ENCODE measurements at places on chromosomes 16 and 17.
A peak's percentile ranks its signal among the peaks of the same experiment; 100 is the strongest.

DNA sequence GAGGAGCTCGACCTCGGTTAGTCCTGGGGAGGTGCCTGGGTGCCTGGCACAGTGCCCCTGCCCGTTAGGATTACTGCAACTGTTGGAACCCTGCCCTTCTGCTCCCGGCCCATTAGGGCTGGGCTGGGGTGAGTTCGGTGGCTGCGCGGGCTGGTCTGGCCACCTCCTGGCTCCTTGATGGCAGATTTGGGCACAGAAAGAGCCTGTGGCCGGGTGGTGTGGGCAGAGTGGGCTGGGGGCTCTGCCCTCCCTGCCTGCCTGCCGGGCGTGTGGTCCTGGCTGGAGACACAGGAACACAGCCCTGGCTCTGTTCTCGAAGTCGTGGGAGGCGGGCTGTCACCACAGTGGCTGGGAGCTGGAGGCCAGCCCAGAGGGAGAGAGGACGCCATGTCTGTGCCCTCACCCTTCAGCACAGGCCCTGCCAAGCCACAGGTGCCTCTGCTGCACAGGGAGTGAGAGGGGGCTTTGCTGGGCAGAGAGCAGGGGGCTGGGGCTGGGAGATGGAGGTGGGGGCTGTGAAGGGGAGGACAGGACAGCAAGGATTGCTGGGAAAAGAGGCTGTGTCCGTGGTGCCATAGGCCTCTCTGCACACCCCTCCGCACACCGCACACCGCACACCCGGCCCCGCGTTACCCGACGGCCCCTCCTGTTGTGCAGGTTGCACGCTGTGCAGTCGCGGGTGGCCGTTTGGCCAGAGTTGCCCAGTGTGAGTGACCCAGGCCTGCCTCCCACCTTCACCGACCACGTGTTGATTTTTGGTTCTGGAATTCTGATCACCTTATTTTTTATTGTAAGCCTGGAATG lies 236.6 kb upstream of the GSE1 start:
- no peak for DNase-seq

DNA sequence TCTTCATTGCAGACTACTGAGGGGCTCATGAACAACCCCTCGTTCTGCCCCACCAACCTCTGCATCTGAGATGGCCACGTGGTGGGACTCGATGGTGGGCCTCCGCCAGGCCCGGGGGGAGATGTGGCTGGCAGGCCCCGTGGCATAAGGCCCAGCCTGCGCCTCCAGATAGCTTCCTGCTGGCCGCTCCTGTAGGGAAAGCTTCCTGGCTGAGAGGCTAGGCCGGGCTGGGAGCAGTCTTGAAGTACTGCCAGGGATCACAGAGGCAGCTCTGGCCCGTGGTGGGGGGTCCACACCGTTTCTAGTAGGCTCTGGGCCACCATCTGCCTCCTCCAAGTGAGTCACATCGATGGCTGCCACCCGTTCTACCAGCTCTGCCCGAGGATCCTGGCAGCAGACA lies 7.6 kb downstream of the CAMKK1 start:
- DNase-seq, result no peak

DNA sequence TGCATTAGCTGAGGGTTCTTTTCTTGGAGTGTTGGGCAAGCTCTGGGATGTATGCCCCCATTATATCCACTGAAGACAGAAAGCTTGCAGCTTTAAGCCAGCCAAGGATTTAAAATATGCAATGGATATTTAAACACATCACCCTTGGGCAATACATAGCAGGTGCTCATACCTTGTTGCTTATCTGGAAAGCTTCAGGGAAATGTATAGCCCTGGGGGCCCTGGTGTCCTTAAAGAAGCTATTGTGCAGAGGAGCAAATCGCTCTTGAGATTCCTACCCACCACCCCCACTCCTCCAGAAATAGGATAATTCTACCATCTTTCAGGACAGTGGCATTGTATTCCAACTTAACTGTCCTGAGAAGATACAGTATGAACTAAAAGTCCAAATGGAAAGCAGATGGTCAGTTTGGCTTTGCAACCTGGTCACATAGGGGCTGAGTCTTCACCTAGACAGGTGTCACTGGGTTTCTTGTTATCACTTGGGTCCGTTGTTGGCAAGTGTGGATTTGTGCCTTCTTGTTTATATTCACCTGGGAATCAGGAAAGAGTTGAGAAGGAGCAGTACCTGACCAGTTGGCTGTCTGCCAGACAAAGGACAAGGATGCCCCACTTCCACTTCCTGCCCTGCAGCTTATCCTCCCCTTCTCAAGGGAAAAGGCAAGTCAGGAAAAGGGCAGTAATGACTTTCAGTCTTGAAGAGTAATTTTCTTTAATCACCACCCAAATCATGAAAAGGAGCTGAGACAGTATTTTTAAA lies 3.4 kb downstream of the ANKRD40CL start:
- DNase-seq, result peak; percentile 21

- DNase-seq, result no peak
Measured at GRCh38 chr16:57062329-57062728, 30.1 kb upstream of the CPNE2 start.

GRCh38 chr16:72211110-72211509 lies 39.2 kb upstream of the PMFBP1 start:
- DNase-seq, result no peak

- DNase-seq, result no peak
Measured at GRCh38 chr16:23836404-23837311, 875 bp downstream of the PRKCB start.

GRCh38 chr17:16171613-16172012 lies 43.7 kb downstream of the NCOR1 start:
- DNase-seq, result peak; percentile 85

DNA sequence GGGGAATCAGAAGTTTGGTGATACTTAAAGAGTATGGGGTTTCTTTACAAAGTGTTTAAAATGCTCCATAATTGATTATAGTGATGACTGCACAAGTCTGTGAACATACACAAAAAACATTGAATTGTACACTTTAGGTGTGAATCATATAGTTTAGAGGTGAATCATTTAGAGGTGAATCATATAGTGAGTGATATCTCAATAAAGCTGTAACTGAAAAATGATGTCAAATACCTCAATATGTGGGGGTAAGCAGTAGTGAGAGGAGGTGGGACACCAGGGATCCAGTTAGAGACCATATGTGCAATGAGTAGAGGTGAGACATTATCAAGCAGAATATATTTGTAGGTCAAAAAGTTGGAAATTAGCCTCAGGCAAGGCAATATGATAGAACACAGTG lies 264.5 kb downstream of the PMP22 start:
- no peak for DNase-seq

DNA sequence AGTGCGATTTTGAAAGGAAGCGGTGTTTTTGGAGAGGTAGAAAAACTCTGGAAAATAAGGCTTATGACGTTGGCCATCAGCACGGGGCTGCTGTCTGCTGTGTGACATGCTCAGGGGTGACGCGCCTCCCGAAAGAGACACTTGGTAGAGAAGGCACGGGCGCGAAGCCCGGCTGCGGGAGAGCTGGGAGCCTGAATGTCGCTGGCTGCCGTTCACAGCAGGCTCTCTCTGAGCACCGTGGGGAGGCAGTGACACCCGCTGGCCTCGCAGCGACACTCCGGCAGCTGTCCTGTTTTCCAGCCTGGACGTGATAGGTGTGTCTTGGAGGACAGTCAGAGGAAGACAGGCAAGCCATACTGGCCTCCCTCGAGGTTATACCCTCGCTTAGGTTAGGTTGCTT lies 759.1 kb upstream of the RBFOX1 start:
- DNase-seq, result no peak

- no peak for DNase-seq
Measured at GRCh38 chr17:35337364-35337763, 36.1 kb downstream of the SLFN11 start.

DNA sequence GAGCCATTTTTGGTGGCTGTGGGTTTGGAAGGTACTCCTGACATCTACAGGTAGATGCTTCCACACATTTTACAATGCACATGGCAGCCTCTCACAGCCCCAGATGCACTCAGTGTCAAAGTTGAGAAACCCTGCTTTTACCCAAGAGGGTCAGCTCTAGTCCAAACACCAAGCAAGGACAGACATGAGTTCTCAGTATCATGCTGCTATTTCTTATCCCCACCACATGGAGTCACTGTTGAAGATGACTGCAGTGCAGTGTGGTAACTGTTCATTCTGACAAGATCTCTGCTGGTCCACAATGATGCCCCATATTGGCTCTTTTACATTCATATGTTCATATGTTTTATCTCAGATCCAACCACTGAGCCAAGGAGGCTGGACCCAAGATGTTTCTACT lies 50.5 kb upstream of the SALL1 start:
- no peak for DNase-seq

DNA sequence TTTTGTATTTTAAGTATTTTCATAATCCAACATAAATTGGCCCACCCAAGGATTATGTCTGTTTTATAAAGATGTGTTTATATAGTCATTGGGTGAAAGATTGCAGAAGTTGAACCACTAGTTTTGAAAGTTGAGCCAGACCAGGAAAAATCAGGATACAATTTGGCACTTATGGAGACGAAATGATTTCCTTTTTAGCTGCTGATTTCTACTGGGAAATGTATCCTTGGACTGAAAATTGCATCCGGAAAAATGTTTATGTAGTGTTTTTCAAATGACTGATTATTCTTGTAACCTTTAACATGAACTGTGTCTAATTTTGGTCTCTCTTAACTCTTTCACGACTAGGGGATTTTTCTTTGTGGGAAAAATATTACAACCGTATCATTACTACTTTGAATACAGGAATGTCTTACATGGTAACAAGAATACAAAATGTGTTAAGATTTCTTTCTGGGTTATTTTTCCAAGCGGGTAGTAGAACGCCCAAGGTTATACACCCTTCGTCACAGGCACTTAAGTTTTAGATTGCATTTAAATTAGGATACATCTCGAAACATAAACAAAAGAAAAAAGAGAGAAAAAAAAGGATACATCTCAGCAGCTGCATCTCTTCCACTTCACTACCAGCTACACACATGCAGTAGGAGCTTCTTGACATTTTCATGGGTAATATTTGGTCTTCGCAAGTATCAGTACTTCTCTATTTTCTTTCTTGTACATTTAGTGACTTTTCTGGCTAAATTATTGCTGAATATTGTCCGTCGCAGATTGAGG lies 273.0 kb upstream of the TBX2 start:
- DNase-seq, result no peak

GRCh38 chr16:86928523-86929011 lies 350.2 kb downstream of the FOXL1 start:
- no peak for DNase-seq

DNA sequence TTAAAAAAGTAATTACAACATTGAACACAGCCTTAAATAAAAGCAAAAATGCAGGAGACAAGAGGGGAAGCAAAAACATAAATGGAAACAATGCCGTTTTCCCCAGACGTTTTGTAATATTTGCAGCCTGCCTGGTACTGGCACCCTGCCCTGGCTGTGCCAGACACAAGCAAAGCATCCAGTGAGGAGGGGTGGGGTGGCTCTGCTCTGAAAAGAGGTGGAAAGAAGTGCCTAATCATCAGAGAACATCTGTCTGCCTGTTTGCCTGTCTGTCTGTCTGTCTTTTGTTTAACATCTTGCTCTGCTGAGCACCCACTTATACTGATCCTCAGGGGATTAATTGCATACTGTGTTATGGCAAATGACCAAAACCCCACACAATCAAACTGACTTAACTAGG lies 62.7 kb downstream of the C16orf82 start:
- no peak for DNase-seq

DNA sequence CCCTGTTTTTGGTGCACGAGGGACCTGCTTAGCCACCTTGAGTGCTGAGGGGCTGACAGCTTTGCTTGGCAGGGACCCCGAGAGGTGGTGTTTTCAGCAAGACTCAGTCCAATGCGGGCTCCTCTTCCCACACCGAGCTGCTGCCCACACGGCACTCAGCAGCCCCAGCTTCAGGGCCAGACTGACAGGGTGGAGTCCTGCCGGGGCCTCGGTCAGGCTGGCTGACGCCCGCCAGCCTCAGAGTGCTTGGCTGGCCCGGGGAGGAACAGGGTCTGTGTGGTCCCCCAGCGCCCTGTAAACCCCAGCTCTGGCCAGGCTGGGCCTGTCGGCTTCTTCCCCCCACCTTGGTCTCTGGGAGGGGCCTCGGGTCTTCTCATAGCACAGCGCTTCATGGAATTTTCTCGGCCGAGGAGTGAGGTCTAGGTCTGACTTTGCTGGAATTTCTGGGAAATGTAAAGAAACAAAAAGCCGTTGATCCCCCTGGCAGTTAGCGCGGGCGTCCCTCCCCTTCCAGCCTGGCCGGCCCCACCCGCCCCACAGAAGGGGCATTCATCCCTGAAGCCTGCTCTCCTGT lies 2.6 kb downstream of the SOX8 start:
- DNase-seq, result no peak

GRCh38 chr17:11406716-11407115 lies 165.7 kb downstream of the SHISA6 start:
- no peak for DNase-seq

DNA sequence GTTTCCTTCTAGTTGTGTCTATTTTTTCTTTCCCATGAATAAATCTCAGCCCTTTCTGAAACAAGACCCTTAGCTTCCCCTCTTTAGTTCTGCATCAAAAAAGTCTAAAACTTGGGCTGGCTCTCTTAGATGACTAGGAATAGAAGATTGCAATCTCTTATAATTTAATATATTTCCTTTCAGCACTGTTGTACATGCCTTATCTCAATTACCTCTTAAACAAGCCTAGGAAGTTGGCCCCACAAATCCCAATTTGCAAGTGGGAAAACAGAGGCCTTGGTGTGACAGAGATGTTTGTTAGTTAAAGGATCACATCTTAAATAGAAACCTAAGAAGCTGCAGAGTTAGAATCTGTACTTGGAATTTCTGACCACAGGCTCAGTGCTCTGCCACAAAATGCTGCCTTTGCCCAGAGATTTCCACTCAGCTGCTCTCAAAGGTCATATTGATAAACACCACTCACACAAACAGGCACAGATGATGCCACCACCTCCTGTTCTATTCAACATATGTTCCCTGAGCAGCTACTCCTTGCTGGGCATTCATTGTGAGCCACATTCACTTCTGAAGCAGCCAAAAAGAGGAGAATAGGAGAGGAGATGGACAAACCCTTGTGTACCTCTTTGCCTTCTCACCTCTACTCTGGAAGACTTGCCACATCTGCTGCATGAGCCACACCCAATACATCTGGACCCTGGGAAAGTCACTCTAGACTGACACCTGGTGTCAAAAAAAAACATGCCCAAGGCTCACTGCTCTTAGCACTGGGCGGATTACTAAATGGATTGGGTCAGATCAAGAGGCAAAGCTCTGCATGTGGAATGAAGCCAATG lies 5.5 kb downstream of the CCDC182 start:
- peak; percentile 63 for DNase-seq

GRCh38 chr17:49596613-49597244 lies 21.1 kb downstream of the NXPH3 start:
- DNase-seq, result no peak

DNA sequence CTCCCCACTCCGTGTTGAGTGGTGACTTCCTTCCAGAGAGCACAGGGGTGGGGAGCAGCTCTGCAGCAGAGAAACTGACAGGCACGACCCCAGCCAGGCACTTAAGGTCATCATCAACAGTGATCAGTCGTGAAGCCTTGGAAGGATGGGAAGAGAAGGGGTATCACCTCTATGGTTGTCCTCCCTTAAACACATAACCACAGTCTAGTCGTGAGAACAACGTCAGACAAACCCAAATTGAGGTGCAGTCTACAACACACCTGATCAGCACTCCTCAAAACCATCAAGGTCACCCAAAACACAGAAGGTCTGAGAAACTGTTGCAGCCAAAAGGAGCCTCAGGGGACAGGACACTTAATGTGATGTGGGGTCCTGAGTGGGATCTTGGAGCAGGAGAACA lies 68.3 kb downstream of the MPRIP start:
- DNase-seq, result no peak

GRCh38 chr17:55576996-55577586 lies 65.8 kb upstream of the SMIM36 start:
- DNase-seq, result no peak
